ENCODE measurements at places on chromosomes 5 and 9.

DNA sequence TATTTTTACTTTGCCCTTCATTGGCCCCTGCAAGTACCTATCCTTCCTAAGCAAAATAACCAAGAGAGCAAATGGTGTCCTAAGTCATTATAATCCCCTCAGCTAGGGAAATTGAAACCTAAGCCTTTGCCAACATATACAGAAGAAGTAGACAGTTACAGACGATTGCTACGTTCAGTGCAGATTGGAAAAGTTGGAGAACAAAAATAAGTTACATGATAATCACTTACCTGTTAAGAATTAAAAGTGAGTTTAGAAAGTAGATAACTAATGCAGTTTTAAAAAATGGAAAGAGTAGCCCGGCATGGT, 244.8 kb downstream of the MPDZ start:
- DNase-seq = no peak

- DNase-seq = no peak
Measured at GRCh38 chr9:14212077-14212476, 101.9 kb downstream of the NFIB start.

GRCh38 chr9:18703901-18704379, 230.0 kb downstream of the ADAMTSL1 start:
- no peak for DNase-seq

- DNase-seq = no peak
Measured at GRCh38 chr5:78953092-78953800, 31.9 kb downstream of the ARSB start.

GRCh38 chr5:139543423-139543991, 17.6 kb upstream of the UBE2D2 start:
- DNase-seq = no peak

- DNase-seq = no peak
Measured at GRCh38 chr5:88674356-88675167, 208.4 kb downstream of the MEF2C start.

DNA sequence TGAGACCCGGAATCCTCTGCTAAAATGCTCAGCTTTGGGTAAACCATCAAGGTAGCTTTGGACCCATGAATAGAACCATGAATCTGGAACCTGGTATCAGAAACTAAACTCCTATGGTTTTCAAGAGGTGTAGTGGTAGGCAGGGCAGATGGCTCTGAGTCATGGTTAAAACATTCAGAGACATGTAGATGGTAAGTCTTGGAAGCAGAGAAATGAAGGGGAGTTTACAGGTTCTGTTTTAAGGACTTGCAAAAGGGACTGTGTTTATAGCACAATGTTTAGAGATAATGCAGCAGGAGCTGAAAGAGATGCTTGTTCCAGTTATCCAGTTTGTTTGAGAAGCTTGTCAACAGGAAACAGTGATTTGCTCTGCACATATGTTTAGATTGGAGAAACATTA, 36.0 kb upstream of the FBN2 start:
- no peak for DNase-seq

- DNase-seq = no peak
Measured at GRCh38 chr9:127079446-127080140, 42.8 kb downstream of the ANGPTL2 start.

DNA sequence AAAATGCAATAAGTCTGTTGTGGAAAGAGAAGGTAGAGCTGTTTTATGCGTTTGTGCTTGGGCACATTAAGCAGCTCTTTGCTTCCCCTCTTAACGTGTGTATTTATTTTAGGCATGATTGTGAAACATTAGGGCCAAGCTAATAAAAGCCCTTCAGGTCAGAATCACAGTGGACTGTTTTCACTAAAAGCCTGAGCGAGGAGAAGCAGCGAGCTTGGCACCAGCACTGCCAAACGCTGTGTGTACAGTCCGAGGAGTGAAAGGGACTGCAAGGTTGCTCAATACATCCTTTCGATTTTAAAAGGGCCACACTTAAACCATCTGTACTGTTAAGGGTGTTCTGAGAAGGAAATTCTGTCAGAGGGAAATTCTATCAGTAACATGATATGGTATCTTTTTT, 107.2 kb upstream of the CKMT2 start:
- no peak for DNase-seq

DNA sequence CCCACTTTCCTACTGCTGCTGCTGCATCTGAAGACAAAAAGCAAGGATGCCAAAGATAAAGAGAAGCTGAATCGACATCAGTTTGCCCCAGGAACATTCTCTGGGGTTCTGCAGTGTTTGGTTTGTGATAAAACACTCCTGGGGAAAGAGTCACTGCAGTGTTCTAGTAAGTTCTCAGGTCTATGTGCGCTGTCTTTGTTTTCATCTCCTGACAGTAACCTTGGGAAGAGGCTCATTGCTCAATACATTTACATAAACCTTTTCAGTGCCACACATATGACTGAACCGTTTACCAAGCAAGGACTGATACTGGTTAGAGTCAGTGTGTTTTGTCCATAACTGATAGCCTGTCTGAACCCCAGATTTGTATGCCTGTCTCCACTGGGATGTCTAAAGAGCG, 232.1 kb downstream of the ARHGEF28 start:
- DNase-seq = no peak

DNA sequence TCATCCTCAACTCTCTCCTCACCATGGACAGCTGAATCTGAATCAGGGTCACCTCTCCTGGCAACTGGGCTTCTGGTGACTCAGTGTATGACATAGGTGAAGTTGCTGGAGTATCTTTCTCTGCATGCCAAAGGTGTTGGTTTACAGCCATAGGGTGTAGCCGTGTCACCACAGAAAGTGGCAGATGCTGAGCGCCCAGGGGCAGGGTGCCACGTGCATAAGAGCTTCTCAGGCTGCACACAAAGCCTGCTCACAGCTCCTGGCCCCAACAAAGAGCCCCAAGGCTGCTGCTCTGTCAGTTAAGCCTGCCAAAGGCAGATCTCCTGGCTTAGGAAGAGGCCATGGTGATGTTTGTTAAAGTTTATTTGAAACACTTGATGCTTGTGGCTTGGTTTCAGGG, 297.7 kb upstream of the WWC1 start:
- no peak for DNase-seq

- DNase-seq = no peak
Measured at GRCh38 chr9:124322618-124323432, 65.1 kb downstream of the NEK6 start.

DNA sequence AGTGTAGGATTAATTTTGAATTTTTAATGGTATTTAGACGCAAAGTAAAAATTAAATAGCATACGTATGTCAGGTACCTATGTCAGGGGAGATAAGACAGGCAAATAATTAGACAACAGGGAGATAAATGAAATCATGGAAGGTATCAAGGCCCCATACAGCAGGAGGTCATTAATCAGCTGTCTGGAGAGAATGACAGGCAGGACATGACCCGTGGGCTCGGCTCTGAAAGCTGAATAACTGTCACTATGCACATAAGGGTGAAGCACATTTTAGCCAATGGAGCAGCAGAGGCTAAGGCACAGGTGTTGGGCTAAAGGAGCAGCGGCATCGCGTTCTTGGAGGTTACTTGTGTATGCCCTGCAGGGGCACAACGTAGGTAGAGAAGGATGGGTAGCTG, 11.9 kb downstream of the SLC25A51 start:
- DNase-seq = no peak

- DNase-seq = no peak
Measured at GRCh38 chr5:65651144-65651543, 26.3 kb downstream of the SHLD3 start.

GRCh38 chr9:122307061-122307460, 42.4 kb downstream of the MRRF start:
- DNase-seq = no peak

- DNase-seq = no peak
Measured at GRCh38 chr5:69075522-69076179, 18.2 kb upstream of the SLC30A5 start.

GRCh38 chr5:180334751-180335613, 18.2 kb downstream of the GFPT2 start:
- DNase-seq = no peak

GRCh38 chr9:79912318-79913070, 340.7 kb downstream of the TLE4 start:
- no peak for DNase-seq

DNA sequence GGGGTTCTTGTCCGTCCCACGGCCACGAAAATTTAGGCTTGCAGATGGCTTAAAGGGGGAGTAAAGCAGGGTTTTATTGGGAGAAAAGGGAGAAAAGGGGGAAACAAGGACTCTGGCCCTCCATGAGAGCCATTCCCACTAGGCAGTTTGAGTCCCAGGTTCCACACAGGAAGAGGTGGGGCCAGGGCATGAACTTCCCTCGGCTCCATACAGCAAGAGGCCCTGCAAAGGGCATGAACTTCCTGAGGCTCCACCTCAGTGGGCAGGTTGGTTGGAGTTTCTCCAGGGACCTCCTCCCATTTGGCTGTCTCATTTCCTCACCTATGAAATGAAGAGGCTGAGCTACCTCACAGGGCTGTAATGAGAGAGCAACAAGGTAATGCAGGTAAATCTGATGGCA, 229.7 kb downstream of the MAT2B start:
- DNase-seq = no peak

- no peak for DNase-seq
Measured at GRCh38 chr5:53170746-53171349, 61.3 kb upstream of the MOCS2 start.

DNA sequence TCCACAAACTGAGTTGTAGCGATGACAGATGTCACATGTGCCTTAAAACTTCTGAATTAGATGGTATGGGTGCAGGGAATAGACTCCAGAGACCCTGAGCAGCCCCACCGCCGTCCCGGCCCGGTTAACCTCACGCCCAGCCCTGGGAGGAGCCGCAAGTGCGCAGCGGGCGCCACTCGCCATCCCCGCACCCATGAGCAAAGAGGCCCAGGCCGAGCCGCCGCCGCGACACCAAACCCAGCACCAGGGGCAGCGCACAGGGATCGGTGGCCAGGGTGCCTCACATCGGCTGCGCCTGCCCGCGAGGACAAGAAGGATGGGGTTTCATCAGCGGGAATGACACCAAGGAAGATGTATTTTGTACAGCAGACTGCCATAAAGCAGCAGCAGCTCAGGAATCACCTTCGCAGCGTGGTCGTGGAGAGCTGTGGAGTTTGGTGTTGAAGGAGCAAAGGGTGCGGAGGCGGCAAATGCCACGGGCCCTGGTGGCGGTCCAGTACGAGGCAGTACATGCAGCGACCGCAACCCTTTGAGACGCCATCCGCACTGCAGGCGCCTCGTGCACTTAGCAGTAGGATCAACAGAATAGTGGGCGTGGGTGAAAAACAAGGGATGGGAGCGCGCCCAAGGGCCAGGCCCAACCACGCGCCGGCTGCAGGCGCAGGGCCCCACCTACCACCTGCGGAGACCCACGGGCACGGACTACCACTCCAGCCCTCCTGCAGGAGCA, 89.7 kb downstream of the ZNF366 start:
- DNase-seq = no peak

GRCh38 chr5:128413356-128413755, 124.7 kb downstream of the FBN2 start:
- DNase-seq = no peak
